ENCODE measurements at places on chromosomes 6 and 20.
A peak's percentile ranks its signal among the peaks of the same experiment; 100 is the strongest.

DNA sequence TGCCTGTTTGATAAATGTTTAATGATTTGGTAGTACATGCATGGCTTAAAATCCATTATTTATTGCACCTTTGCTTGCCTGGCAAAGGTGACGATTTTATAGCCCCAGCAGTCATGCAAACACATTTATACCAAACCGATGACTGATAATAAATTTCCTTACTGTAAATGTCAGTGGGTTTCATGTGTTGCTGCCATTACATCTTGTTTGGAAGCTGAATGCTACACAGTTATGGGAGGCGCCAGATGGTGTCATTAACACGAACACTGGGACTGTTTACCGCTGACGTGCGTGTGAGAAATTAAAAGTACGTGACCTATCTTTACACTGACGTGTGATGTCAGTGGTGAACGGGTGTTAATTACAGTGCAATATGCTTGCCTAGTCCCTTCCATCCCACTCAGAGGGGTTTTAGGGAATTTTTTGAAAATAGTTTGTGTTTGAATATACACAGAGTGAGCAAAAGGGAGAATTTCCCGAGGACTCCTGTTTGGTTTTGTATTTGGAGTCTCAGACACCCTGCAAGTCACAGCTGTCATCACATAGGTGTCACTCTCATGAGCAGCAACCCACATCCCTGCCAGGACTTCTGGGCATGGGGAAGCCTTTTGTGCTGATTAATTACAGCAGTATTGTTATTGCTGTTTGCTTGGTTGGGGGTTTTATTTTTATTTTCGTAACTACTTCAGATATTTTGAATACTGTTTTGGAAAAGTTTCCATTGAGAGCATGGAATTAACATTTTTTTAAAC lies 151.8 kb upstream of the INSM1 start:
- peak; percentile 11 for DNase-seq

GRCh38 chr20:25083141-25083772 lies 1.3 kb upstream of the VSX1 start:
- no peak for DNase-seq

DNA sequence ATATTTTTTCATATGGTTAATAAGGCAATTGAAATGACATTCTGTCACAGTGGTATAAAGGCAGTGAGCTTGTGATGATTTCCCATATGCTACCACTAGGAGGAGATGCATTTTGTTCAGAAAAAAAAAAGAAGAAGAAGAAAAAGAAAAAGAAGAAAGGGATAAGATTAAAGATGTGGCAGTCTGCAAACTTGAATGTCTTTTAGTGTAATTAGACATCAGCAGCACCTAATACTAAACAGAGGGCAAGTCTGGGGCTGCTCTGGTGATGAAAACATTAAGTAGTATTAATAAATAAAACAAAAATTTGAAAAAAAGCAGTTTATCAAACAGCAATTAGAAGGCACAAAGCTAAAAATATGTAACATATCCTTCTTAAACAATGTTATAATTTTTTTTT lies 95.4 kb upstream of the DEFB112 start:
- no peak for DNase-seq

DNA sequence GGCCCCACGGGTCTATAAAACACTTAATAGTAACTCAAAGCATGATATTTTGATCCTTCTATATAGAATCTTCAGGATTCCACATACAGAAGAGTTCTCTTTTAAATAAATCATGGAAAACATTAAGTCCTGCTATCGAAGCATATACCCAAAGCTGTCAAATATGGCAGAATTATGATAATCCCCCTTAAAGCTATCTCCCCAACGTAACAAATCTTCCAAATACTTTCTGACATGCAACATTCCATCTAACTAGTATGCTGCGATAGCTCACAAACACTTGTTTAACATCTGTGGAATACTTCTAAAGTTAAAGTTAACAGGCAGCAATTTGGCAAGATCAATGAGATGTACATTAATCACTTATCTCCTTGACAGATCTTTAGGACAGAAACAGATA lies 371.0 kb upstream of the RUNX2 start:
- DNase-seq, result no peak

DNA sequence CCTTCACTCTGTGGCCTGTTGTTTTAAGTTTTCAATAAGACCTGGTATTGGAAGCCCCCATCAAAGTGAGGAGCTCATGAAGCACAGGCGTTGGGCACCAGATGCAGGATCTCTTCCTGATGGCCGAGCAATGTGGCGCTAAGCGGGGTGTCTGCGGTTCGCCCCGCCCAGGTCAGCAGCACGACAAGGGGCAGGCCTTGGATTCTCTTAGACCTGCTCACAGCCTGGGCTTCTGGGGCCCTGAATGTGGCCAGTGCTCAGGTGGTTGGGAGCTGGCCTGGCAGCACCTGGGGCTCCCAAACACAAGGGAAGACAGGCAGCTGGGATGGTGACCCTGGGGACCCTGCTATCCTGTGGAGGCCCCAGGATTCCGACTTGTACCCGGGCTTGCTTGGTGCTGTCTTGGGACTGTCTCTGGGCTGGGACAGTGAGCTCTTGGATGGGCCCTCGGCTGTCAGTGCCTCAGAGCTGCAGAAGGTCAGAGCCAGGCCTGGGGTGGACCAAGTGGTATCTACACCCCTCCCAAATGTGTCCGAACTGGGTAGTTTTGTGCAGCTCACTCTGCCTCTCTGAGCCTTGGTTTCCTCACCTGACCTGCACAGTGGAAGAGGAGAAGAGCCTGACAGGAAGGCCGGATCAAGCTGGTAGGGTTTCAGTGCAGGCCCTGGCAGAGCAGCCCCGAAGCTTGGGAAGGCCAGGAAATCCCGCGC lies 69.1 kb downstream of the PHACTR3 start:
- DNase-seq, result no peak

- DNase-seq, result peak; percentile 13
Measured at GRCh38 chr6:46015119-46015968, at the start of gene CLIC5. CLIC5 (minus strand) TSS chr6:46015860; CDS start chr6:46015542, 318 bp downstream.

DNA sequence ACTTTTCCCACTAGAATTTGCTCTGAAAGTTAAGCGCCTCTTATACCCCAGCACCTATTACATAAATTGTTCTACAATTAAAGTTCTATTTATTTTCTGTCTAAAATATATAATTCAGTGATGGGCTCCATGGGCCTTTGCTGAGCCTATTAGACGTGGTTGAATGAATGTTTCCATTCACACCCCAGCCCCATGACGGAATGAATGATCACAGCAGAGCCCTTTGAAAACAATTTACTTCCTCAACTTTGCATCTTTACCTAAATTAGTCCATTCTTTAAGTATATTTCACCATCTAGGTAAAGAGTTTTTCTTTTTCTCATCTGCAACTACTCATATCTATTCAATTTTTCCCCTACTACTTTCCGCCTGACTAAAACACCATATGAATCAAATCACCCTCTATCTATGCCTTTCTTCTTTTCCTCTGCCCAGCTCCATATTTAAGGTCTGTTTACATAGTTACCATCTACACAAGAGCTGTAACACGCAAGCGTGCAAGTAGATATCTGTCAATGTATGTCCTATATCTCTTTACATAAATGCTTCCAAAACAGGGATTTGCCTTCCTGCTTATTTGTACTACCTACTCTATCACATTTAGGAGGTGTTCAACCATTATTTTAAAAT lies 69.7 kb downstream of the ECT2L start:
- DNase-seq, result no peak

DNA sequence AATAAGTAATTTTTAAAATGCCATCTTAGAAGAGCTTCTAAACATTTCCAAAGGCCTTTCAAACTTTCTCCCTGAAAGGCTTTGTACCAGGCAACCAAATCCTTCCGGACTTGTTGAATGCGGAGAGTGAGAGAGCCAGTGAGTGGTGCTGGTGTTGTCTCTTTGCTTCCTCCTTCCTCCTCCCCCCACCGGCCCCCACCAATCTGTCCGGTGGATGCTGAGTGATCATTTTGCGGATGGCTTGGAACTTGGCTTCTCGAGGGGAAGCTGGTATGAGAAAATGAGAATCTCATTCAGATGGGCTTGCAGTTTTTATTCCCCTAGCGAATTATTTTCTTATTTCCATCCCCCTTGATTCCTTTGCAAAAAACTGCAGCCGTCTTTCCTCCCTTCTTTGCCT lies 97.3 kb downstream of the ANKRD60 start:
- DNase-seq, result no peak

DNA sequence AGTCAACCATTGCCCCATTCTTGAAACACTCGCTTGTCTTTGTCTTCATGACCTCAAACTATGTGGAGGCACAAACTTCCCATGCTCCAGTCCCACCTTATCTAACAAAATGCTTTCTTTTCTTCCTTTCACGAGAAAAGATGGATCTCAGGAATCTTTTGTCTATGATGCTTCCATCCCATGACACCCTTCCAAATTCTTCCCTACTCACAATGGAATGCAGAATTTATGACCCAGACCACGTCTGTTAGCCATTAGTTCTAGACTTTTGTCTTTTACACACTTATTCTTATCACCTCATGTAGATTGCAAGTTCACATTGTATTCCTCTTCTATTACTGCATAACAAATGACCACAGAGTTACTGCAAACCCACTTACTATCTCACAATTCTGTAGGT lies 24.2 kb upstream of the LAMP5 start:
- no peak for DNase-seq

DNA sequence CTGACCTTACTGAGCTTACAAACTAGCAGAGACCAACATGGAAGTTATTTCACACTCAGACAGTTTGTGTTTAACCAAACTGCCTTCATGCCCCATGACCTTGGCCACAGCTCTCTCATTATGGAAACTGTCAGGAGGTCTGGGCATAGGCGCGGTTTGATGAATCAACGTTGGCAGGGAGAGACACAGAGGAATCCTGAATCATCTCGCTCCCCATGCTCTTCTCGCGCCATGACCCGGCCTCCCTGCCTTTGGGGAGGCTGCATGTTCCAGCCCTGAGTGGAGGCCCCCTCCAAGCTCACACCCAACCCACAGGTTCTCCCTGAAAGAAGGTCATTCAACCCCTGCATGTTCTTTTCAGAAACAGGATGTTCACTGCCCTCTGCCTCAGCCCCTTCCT lies 15.9 kb upstream of the GDAP1L1 start:
- no peak for DNase-seq

DNA sequence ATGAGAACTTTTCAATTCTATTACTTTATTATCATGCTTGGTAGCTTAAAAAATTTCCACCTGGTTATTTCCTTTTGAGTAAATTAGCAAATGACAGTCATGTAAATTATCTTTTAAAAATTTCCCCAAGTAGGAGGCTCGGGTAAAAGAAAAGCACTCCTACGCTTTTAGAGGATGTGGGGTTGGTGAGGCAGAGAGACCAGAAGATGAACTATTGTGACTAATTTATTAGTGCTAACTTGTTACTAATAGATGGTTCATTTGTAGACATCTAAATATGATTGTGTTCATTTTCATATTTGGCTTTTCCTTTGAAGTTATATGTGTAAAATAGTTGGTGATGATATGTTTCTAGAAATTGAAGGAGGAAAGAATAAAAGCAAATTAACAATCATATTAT lies 27.0 kb downstream of the ZNF292 start:
- no peak for DNase-seq

DNA sequence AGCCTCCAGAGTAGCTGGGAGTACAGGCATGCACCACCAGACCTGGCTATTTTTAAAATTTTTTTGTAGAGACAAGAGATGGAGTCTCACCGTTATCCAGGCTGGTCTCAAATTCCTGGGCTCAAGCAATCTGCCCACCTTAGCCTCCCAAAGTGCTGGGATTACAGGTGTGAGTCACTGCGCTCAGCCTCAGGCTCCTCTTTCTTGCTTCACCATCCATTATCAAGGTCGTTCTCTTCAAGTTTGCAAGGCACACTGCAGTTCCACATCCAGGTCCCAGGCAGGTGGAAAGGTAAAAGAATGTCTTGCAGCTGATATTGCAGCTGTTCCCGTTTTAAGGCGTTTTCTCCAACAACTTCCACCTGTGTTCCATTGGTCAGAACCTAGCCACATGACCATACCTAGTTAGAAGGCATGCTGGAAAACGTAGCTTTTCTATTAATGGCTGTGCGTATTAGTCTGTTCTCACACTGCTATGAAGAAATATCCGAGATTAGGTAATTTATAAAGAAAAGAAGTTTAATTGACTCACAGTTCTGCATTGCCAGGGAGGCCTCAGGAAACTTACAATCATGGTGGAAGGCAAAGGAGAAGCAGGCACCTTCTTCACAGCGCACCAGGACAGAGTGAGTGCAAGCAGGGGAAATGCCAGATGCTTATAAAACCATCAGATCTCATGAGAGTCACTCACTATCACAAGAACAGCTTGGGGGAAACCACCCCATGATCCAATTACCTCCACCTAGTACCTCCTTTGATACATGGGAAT lies 51.7 kb downstream of the PCNA start:
- no peak for DNase-seq

GRCh38 chr6:100763617-100764241 lies 117.4 kb downstream of the ASCC3 start:
- DNase-seq, result no peak

- no peak for DNase-seq
Measured at GRCh38 chr6:33189625-33190448, 2.4 kb downstream of the COL11A2 start.

DNA sequence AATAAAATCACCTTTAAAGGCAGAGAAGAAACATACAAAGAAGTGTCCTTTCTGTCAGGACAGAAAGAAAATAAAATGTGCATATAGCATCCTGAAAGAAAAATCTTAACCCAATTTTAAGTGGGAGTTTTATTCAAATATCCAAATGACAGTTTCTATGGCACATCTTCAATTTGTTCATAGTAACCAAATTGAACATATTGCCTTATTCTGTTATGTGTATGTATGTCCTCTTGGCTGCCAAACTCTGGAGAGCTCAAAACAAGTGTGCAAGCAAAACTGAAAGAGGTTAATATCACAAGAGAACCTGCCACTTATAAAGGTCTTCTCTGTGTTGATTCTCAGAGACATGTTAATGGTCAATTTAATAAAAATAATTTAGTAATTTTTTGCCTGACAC lies 334.7 kb downstream of the BCKDHB start:
- DNase-seq, result no peak

- DNase-seq, result no peak
Measured at GRCh38 chr20:38386004-38386403, 39.7 kb downstream of the LBP start.

- no peak for DNase-seq
Measured at GRCh38 chr6:137697267-137697938, 169.7 kb upstream of the TNFAIP3 start.

GRCh38 chr6:113776998-113777397 lies 80.1 kb upstream of the MARCKS start:
- DNase-seq, result no peak

DNA sequence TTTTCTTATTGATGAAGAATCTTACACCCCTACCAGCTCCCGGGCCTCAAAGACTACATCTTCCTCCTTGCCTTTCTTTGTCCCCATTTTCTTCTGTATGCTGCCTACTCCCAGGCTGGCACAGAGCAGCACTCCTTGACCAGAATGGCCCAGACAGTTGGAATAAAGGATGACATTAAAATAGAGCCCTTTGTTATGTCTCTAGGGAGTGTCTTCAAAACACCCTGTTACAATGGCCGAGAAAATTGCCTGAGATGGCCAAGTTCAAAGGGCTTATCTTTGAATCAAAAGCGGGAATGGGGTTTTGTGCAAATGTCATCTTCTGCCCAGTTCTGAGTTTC lies 79.0 kb upstream of the TBC1D7 start:
- DNase-seq, result no peak

- DNase-seq, result no peak
Measured at GRCh38 chr20:10728873-10729670, 55.3 kb upstream of the JAG1 start.
